NCI-H2029 (cell line): ENCODE measurements at places on chromosomes 1 and 21.

DNA sequence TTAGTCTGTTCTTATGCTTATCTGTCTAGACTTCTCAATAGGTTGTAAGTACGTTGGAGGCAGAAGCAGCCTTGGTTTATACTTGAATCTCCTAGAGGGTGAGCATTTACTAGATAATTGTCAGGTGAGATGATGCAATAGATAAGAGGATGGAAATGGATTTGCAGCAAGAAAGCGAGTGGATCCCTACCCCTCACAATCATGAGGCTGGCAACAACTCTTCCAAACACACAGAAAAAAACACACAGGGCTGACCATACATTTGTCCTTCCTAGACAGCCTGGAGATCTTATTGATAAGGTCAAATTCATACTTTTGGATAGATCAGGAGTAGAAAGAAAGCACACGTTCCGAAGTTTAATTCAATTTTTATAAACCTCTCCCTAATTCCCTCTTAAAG is 481.4 kb upstream of the CAMK1G start:
- no peak for DNase-seq

DNA sequence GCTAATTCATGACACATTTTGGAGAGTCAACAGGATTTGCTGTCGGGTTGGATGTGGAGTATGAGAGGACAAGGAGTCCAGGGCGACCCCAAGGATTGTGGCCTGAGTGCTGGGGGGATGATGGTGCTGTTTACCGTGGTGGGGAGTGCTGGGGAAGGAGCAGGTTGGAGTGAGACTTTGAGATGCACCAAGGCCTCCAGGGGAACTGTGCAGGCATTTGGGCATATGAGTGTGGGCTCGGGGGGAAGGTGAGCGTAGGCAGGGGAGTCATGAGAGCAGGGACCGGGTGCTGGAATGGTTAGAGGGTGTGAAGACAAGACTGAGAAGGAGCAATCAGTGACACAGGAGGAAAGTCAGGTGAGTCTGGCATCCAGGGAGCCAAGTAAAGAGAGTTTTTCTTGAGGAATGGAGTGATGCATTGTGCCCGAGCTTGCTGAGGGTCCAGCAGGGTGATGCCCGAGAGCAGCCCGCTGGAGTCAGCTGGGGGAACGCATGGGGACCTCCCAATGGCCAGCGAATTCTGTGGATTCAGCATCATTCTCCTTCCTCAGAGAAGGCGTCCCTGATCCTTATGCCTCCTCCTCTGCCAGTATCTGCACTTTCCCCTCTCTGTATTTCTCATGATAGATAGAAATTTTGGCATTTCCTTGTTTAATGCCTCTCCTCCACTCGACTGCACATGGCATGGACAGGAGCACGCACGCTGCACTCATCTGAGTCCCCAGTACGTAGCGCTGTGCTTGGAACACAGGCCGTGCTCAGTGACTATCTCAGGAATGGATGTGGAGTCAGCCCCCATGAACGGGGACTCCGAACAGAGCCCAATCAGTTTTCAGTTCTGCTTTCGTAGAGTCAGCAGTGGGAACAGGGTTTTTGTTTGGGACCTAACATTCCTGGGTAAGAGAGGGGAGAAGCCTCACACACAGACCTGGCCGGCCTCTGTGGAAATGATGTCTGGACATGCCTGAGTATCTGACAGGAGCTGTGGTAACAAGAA is 52.1 kb upstream of the ETV3 start:
- no peak for DNase-seq

DNA sequence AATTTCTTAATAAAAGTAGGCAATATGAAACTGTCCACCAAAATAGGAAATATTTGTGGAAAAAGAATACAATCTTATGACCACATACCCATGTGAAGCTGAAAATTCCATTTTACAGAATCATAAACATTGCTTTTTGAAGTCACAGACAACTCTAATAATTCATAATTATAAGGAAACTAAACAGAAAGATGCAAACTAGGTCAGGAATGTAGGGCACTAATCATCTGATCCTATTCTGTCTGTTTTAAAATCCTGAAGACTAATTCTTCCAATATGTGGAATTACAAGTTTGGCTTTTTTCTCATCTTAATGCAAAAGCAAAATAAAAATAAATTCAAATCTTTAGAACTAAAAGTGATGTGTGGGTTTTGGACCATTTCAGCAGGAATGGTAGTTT is 528.6 kb downstream of the LTN1 start:
- no peak for DNase-seq

GRCh38 chr1:175129182-175129581 is 61.5 kb downstream of the TNN start:
- DNase-seq, result no peak

- no peak for DNase-seq
Observed at GRCh38 chr1:179187043-179187442, 42.4 kb downstream of the ABL2 start.

GRCh38 chr1:226009650-226010044 is 10.5 kb upstream of the SDE2 start:
- no peak for DNase-seq

DNA sequence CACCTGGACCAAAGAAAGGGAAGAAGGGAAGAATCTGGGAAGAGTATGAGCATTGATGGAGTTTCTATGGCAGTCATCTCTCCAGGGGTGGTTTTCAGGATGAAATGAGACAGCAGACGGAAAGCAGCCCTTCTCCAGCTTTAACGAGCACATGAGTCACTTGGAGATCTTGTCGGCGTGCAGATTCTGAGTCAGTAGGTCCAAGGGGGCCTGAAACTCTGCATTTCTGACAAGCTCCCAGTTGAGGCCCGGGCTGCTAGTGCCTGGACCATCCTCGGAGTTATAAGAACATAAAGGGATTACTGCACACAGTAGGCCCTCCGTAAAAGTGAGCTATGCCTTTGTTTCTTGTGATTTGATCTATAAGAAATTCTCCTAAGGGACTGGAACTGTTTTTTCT is 17.6 kb downstream of the HSPG2 start:
- DNase-seq, result no peak

DNA sequence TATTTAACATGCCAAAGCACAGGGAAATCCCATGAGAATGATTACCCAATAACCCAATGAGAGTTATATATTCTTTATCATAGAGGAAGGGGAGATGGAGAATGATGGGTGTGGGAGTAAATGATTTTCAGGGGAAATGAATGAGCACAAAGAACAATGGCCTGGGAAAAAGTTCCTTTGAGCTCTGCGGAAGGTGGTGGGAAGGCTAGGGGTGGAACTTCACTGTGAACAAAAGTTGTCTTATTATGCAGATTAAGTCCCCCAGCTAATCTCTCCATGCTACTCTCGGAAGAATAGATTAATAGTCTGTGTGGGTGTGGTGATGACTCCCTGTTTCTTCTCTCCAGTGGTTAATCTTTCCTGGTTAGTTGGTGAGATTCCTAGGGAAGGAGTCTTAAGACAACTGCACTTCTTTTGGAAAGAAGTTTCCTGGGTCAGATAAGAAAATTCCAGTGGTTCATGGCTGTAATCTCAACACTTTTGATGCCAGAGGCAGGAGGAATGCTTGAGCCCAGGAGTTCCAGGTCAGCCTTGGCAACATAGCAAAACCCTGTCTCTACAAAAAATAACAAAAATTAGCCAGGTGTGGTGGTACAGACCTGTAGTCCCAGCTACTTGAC is 71.6 kb downstream of the DNTTIP2 start:
- no peak for DNase-seq

- DNase-seq, result no peak
Observed at GRCh38 chr1:114043054-114043453, 63.8 kb downstream of the OLFML3 start.

- no peak for DNase-seq
Observed at GRCh38 chr1:222769181-222769580, 32.2 kb downstream of the FAM177B start.

DNA sequence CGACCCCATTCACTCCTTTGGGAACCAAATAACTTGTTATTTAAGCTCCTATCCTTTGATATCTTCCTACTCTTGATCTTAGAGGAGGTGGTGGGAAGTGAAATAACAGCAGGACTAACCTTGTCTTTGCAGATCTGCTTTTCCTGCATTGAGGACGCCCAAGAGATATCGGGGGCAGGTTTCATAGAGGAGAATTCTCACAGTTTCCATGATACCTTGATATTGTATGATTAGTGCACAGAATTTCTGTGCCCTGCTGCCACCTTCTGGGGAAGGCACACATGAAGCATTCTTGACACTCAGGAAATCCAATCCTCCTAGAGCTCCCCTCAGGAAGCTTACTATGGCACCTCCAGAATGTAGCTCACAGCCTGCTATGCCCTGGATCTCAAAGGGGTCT is 1.6 kb downstream of the CD1B start:
- DNase-seq, result no peak

- DNase-seq, result no peak
Observed at GRCh38 chr21:36707763-36708285, 8.9 kb downstream of the SIM2 start.

GRCh38 chr1:222454782-222455181 is 93.1 kb downstream of the HHIPL2 start:
- no peak for DNase-seq

GRCh38 chr1:3268281-3268680 is 186.2 kb upstream of the ARHGEF16 start:
- DNase-seq, result no peak

- DNase-seq, result no peak
Observed at GRCh38 chr1:210655511-210655910, 326.8 kb downstream of the HHAT start.
